ENCODE measurements at places on chromosomes 7 and 10.

- no peak for DNase-seq
These were observed 310.4 kb upstream of the ADARB2 start for GRCh38 chr10:2047679-2048078.

GRCh38 chr7:7188091-7188490 is 5.7 kb downstream of the C1GALT1 start:
- DNase-seq, result no peak

DNA sequence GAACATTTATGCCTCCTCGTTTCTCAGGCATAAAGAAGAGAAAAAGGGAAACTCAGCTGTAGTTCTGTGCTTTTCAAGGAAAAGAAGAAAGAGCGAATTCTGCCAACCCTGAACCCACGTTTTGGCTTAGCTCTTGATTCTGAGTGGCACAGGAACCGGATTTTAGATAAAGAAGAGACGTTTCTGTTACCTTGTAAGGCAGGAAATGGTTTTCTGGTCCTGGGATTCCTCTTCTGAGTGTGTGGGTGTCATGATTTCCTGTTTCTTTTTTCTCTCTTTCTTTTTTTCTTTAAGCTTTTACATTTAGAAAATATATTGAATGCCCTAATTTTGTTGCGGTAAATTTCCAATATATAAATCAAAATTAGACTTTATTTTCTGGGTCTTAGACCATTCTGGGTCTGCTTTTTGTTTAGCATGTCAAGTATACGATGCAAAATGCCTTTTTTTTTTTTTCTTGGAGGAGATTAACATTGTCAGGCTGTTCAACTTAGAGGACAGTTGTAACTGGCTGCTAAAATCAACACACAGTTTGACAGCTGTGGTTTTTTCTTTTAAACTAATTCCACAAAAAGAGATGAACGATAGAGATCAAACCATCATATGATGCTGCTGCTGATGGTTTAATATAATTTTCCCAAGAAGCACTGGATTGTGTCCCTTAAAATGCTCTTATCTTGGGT is 190.8 kb downstream of the GATA3 start:
- DNase-seq, result no peak

- DNase-seq, result no peak
These were observed 27.1 kb downstream of the SEC61A2 start for GRCh38 chr10:12156367-12157123.

- no peak for DNase-seq
These were observed 64.0 kb upstream of the PCBD1 start for GRCh38 chr10:70952401-70952800.

- no peak for DNase-seq
These were observed 13.4 kb downstream of the WDFY4 start for GRCh38 chr10:48697821-48698764.

GRCh38 chr7:2044883-2045471 is 187.8 kb downstream of the MAD1L1 start:
- DNase-seq, result no peak

- no peak for DNase-seq
These were observed 153.5 kb upstream of the TMEM72 start for GRCh38 chr10:44757551-44758205.

DNA sequence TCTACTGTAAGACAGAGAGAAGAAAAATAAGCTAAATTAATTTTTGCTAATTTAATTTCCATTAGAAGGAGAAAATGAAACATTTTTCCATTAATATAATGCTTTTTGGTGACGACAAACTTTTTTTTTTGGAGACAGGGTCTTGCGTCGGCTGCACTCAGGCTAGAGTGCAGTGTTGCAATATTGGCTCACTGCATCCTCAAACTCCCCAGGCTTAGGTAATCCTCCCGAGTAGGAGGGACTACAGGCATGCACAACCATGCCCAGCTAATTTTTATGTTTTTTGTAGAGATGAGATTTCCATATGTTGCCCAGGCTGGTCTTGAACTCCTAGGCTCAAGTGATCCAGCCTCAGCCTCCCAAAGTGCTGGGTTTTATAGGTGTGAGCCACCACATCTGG is 229.8 kb upstream of the LRRN3 start:
- no peak for DNase-seq

DNA sequence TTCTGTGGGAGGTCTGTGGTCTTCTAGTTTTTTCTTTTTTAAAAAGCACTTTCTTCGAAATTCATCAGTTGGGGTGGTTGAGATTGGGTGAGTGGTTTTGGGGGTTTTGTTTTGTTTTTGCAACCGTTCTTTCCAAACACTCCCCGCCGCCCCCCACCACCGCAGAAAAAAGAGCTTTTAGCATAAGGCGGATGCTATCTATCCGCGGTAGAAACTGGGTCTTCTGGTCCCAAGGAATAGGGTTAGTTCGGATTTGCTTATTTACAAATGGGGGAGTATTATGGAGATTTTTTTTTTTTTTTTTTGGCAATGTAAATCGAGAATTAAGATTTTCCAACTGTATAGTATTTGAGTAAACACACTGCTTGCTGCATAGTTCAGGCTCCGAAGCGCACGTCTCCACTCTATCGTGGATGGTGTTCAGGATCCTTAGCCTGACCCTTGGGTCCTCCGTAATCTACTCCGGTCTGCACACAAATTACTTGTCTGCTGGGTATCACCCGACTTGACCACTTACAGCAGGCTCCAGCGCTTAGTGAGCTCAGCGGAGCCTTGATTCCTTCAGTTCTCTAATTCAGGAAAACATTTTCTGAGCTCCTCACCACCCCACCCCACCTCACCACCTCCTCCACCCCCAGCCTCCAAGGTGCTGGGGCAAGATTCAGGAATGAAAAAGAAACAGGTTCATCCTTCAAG is 757 bp upstream of the NRCAM start:
- DNase-seq, result no peak

- no peak for DNase-seq
These were observed 31.8 kb downstream of the WDR86 start for GRCh38 chr7:151378011-151378410.

- DNase-seq, result no peak
These were observed 50.1 kb upstream of the INPP5A start for GRCh38 chr10:132487241-132488135.

DNA sequence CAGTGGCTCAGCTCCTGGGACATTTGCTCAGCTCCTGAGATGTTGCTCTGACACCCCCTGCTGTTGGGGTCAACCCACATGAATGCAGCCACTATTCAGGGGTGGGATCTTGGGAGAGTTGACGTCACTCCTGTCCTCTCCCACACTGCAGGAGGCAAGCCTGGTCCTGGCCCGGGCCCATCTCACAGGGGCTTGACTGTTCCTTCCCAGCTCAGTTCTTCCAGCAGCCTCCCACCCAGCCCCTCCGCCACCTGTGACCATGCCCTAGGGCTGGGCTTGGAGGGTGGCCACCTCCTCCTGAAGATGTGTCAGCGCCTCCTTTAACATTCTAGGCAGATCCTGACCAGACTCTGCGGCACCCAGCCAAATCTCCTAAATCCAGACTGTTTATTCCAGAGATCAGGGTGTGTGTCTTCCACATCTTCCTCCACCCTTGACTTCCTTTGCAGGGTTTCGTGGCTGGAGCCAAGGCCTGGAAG is 19.1 kb upstream of the OPALIN start:
- DNase-seq, result peak; percentile 30

GRCh38 chr7:111639934-111640333 is 77.6 kb upstream of the IMMP2L start:
- DNase-seq, result peak; percentile 9

DNA sequence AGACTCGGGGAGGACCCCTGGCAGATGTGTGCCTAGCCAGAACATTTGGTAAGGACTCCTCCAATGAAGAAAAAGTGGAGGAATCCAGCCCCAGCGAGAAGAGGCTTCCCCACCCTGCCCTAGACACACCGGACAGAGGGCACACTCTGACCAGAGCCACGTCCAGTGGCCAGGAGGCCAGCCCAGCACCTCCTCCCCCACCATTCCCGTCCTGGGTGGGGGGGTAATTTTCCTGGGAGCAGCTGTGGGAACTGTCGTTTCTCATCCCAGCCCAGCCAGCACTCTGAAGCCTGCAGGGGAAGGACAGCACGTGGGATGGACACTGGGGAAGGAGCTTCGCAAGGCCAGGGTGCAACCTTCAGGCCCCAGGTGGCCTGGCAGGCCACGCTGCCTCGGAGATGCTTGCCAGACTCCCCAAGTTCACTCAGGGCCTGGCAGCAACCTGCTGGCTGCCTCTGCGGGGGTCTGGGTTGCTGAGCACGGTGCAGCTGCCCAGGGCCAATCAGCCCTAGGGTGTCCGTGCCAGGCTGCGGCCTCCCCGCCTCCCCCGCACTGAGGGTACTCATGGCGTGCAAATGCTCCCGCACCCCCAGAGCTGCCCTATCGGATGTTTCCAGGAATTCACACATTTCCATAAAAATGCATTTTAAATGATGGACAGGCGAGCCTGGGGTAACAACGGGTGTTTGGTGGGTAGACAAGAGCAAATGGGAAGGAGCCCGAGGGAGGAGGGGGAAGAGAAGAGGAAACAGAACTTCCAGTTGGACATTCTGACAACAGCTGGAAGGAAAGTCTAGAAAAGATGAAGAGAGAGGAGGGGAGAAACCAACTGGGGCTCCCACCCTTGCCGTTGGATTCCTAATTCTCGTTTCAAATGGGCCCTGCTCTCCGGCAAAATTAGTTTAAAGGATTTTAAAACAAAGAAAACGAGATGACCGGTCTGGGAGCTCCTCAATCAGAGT is 1.9 kb upstream of the EN2 start:
- no peak for DNase-seq

DNA sequence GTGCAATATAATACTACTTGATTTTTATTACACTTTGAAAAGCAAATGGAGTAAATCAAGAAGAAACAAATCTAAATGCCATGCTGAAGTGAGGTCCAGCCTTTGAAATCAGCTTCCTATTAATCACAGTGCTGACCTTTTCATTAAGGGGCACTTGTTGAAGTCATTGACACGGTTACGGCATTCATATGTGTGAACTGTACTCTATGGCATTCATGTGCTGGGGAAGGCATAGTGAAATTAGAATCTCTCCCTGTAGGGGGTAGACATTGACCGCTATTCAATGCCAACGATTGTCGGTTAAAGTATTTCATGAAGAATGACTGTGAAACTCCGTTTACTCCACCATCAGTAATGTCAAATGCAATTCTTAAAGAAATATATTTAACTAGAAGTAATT is 296.1 kb upstream of the SEMA3A start:
- DNase-seq, result peak; percentile 6

- DNase-seq, result no peak
These were observed 891 bp upstream of the WAPL start for GRCh38 chr10:86522510-86522855.

DNA sequence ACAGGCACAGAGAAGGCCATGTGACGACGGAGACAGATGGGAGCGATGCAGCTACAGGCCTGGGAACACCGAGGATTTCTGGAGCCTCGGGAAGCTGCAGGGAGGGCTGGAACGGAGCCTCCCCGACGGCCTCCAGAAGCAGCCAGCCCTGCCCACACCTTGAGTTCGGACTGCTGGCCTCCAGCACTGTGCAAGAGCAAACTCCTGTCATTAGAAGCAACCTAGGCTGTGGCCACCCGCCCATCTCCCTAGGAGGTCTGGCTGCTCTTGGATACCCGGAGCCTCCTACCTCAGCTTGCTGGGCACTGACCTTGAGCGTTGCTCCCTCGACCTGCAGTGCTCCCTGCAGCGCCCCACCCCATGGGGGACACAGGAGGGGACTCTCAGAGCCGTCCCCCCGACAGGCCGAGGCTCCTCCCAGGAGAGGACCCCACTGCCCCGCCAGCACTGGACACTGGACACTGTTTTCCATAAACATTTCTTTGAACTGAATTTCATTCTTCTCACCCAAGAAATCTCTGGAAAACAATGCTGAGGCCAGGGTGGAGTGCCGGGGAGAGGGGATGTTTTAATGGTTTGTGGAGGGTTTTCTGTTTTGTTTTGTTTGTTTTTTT is 22.5 kb upstream of the TNRC18 start:
- DNase-seq, result no peak

GRCh38 chr10:13356392-13356791 is 8.3 kb upstream of the SEPHS1 start:
- DNase-seq, result no peak
